ENCODE measurements at places on chromosomes 4 and X. TPM values are rescaled to one million over a fixed set of nuclear protein-coding genes. Genes with fewer than 3 reads are reported as not detected.

Gene HTRA3
- total RNA-seq = not detected

Gene PFKFB1
- total RNA-seq = not detected

Gene CT83
- not detected for total RNA-seq

Gene ZNF185
- 25.1 TPM for total RNA-seq

Gene RAB41
- total RNA-seq = not detected

Gene MPC1L
- not detected for total RNA-seq

Gene GABRE
- 9.4 TPM for total RNA-seq

Gene EIF4E
- 110 TPM for total RNA-seq

Gene CXCL6
- total RNA-seq = 0.65 TPM

Gene PRR32
- not detected for total RNA-seq

Gene CDKL2
- total RNA-seq = 0.46 TPM

Data from hair follicular keratinocyte (primary cell).